Dorsolateral prefrontal cortex (tissue), 122 donors: ENCODE measurements at places on chromosomes 13 and 19. TPM values are rescaled to one million over a fixed set of nuclear protein-coding genes. Genes with fewer than 3 reads are reported as not detected.

GRCh38 chr19:54654447-54655321 is 8.1 kb upstream of the LILRB4 start:
- no peak for DNase-seq

DNA sequence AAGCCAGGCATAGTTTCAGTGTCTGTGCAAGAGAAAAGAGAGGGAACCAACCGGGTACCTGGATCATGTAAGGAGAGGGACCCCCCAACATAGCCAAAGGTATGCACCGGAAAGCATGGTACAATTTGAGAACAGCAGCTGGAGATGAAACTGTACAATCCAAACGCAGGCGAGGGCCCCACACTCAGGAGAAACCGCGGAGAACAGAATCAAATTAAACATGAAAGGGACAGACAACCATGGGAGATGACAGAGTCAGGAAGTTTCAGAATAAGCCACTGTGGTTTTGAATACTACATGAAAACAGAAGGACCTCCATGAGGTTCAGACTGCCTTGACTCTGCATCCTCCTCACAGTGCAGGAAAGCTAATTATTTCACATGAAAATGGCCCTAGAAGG is 62.9 kb upstream of the SPATA13 start:
- DNase-seq, result no peak

Gene VSTM1
- not detected for total RNA-seq

Gene RELB
- 5.4 TPM for total RNA-seq

- no peak for DNase-seq
Measured at GRCh38 chr19:43789029-43789428, 8.3 kb upstream of the KCNN4 start.

- DNase-seq, result no peak
Measured at GRCh38 chr13:49165798-49166752, 54.1 kb upstream of the MLNR start.

Gene SLC7A9
- total RNA-seq, result 2.5 TPM

DNA sequence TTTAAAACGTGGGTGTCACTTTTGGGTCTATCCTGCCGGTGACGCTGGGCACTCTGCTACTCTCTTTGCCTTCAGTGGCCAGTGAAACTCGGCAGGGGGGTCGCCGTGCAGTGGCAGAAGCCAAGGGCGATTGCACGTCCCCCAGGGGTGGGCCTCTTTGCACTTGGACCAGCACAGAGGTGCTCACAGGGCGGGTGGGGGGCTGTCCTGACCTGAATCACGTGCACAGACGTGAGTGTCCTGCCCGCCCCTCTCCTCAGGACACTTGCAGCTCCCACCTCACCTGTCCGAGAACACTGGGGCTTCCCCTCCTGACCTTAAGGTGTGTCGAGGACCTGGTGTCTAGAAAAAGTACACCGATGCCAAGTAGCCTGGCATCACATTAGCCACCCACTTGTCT is 16.1 kb downstream of the COL4A1 start:
- DNase-seq, result no peak

- no peak for DNase-seq
Measured at GRCh38 chr19:51116736-51117286, 7.9 kb upstream of the SIGLEC9 start.

Gene CNN1
- total RNA-seq, result 12.9 TPM

Gene FFAR1
- 0.44 TPM for total RNA-seq

Gene PSG11
- not detected for total RNA-seq

DNA sequence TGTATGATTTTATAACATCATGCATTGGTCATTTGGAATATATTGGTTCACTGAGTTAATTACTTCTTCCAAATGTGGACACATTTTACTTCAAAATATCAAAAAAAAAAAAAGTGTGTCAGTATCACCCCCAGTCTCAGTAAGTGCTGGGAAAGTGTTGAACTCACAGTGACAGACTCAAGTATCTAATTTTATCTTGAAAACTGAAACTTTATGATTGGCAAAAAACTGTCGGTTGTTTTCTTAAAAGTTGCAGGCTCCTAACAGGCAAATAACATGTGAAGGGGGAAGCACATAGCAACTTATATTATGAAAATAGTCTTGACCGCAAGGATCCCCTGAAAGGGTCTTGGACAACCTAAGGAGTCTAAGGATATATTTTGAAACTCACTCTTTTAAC is 33.5 kb upstream of the TPP2 start:
- no peak for DNase-seq

GRCh38 chr13:97226788-97227627 is 4.9 kb downstream of the MBNL2 start:
- no peak for DNase-seq

DNA sequence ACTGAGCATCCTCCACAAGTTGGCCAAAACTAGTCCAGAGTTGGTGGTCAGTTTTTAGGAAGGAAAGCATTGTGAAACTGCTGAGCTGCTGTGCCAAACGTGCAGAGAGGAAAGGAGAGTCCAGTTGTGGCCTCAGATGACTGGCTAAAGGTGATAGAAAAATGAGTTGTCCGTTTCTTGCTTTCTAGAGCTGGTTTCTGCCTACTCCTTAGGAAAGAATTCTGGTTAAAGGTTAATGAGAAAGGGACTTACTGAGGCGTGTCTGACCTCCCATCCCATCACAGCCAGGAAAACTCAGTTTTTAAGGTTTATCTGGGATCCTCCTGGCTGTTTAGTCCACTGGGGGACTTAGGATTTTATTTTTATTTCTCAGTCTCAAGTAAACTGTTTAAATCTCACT is 1186.3 kb downstream of the UQCRFS1 start:
- no peak for DNase-seq

Gene HIPK4
- not detected for total RNA-seq
